ENCODE measurements at places on chromosomes 16 and 17.
A peak's percentile ranks its signal among the peaks of the same experiment; 100 is the strongest.

DNA sequence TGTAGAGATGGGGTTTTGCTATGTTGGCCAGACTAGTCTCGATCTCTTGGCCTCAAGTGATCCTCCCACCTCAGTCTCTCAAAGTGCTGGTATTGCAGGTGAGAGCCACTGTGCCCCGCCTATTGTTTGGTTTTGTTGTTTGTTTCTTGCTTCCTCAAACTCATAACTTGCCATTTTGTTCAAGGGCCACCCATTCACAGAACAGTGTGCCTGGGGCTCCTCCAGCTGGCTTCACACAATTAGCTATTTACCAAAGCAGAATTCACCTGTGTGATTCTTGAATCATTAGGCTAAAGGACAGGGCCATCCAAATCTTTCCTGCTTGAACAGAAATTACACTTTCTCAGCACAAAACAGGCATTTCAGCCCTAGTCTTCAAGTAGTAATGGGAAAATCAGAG lies 7.2 kb downstream of the ABHD15 start:
- peak; percentile 31 for DNase-seq

DNA sequence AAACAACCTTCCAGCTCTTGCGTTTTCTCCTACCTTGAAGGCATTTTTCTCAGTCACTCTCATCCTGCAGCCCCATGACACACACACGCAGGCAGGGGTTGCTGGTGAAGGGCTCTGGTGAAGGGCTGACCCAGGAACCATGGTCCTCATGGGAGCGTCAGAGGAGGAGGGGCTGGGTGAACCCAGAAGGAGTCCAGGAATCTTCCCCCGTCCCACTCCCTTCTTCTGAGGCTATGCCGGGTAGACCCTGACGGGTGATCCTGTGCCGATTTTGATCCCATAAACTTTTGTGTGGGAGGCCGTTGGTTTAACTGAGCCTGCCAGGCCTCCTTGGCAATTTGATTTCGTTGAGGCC lies 278.4 kb upstream of the FOXF1 start:
- DNase-seq, result no peak

- no peak for DNase-seq
Observed at GRCh38 chr17:47813512-47814031, 8.0 kb downstream of the OSBPL7 start.

DNA sequence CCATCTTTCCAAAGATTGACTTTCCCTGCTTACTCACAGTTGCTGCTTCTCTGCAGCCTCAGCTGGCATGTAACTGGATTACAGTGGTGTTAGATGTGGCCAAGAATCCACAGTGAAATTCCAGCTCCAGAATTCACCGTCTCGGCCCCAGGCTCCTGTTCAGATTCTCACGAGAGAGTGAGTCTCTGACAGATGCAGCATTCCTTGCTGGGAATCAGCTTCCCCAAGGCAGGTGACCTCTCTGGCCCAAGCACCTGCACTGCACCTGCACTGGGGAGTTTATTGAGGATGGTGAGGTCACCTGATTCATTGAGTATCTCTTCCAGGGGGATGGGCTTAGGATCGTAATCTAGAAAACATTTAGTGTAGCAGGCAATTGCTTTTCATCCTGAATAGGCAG lies 600.5 kb upstream of the RBFOX1 start:
- DNase-seq, result no peak

DNA sequence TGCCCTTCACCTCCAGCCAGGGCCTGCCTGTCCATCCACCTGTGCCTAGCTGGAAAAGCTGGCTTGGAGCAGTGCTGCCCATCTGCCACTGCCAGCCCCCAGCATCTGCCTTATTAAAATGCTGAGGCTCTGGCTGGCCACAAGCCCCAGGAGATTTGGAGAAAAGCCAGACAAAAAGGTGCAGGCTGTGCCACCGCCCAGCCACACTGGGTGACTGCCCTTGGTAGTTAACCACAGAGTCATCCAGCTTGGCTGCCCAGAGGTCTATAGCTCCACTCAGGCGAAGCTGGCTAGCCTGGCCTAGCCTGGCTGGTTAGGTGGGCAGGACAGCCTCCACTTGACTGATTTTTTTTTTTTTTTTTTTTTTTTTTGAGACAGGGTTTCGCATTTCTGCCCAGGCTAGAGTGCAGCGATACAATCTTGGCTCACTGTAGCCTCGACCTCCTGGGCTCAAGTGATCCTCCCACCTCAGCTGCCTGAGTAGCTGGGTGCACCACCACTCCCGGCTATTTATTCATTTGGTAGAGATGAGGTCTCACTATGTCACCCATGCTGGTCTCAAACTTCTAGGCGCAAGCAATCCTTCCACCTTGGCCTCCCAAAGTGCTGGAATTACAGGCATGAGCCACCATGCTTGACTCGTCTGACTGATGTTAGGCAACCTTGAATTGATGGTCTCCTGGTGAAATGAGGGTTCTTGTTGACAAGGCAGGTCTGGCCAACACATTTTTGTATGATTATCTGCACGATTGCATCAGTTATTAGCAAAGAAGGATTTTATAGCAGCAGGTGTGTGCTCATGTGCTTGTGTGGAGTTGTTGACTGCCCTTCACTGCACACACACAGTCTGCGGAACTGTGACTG lies 103.8 kb downstream of the RAB11FIP4 start:
- DNase-seq, result peak; percentile 64

DNA sequence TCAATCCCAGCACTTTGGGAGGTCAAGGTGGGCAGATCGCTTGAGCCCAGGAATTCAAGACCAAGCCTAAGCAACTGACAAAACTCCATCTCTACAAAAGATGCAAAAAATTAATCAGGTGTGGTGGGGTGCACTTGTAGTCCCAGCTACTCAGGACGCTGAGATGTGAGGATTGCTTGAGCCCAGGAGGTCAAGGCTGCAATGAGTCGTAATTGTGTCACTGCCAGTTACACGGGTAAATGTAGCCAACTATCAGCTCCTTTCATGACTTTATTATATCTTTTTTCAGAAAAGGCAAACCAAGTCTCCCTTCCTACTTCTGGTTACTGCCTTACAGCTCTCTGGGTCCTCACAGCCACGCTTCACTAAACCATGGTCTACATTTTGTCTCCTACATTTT lies 4.0 kb downstream of the SDF2 start:
- no peak for DNase-seq

DNA sequence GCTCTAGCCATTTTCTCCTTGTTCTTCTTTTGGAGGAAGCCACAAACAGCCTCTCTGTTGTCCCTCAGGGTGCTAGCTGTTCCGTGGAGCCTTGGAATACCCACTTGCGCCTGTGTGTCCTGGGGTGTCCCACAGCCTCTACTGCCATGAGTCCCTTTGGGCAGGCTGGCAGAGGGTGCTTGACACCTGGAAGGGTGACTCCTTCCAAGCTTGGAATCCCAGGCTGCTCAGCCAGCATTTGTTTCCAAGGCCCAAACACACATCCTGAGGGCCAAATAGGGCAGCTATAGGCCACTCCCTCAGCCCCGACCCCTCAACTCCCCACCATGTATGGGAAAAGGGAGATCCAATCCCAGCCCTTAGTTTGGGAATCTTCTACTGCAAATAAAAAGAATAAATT lies 14.9 kb downstream of the ZNHIT3 start:
- DNase-seq, result no peak

- peak; percentile 74 for DNase-seq
Observed at GRCh38 chr17:6421700-6422604, 13.0 kb downstream of the AIPL1 start.

GRCh38 chr17:59362811-59363205 lies 31.4 kb downstream of the YPEL2 start:
- no peak for DNase-seq

- no peak for DNase-seq
Observed at GRCh38 chr16:1378087-1378803, 26.5 kb downstream of the GNPTG start.

DNA sequence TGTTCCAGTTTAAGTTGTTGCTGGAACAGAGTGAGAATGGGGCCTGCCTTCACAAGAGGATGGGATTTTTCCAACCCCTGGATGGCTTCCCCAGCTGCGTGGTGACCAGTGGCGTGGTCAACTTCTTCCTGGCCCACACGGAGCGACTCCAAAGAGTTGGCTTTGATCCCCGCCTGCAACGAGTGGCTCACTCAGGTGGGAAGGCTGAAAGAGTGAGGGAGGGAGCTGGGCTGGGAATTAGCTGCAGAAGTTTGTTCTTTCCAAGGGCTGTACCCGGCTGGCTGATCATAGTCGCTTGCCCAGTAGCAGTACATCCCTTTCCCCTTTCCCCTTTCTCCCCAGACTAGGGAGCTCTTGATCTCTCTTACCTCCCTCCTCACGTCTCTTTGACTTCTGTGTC lies 36.1 kb downstream of the B4GALNT2 start:
- no peak for DNase-seq

DNA sequence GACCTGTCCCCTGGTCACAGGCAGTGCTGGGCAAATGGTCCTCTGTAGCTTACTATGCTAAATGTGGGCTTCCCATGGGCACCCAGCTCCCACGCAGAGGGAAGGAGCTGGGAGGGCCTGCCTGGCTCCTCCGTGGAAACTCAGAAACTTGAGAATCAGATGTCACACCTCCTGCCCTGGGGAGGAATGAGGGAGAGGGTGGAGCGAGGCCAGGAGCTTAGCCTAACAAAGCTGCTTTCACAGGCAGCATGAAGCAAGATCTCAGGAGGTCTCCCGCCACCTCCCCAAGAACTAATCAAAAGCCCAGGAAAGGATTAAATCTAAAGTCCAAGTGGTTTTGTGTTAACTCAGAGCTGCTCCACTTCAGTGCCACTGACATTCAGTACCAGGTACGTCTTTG lies 33.6 kb upstream of the XYLT2 start:
- no peak for DNase-seq

- DNase-seq, result no peak
Observed at GRCh38 chr16:19700319-19700781, 17.7 kb downstream of the KNOP1 start.

DNA sequence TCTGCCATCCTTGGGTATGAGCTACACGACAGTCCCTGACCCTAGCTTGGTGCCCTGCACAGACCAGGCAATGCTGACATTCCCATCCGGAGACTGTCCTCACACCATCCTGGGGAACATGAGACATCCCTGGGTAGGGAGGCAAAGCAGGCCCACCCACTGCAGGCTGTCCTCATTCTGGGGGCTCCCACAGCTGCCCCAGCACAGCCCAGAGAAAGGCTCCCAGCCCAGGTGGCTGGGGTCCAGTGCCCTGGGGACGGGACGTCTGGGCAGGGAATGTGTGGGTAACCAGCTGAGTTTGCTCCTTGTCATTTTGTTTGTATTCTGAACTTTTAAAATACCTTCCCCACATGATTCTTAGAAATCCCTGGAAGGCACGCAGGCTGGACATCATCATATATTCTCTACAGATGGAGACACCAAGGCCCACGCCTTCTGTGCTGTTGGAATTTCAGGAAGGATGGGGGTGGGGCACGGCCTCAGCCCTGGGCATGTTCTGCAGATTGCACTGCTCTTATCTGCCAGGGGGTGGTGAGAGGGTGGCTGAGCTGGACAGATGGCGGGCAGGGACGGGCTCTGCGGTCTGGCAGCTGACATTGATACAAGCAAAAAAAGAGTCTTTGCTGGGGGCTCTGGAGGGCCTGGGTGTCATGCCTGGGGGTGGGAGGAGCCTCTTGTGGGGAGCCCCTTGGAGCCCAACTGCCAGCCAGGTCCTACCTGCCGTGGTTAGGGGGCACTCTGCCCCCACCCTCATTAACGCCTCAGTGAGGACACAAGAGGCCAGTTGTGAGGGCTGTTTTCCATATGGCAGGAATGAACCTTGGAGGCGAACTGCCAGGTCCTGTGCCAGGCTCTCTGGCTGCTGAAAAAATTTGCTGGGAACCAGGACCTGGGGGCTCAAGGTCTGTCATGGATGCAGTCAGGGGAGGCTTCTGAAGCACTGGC lies 28.4 kb downstream of the LRRC75A start:
- no peak for DNase-seq

DNA sequence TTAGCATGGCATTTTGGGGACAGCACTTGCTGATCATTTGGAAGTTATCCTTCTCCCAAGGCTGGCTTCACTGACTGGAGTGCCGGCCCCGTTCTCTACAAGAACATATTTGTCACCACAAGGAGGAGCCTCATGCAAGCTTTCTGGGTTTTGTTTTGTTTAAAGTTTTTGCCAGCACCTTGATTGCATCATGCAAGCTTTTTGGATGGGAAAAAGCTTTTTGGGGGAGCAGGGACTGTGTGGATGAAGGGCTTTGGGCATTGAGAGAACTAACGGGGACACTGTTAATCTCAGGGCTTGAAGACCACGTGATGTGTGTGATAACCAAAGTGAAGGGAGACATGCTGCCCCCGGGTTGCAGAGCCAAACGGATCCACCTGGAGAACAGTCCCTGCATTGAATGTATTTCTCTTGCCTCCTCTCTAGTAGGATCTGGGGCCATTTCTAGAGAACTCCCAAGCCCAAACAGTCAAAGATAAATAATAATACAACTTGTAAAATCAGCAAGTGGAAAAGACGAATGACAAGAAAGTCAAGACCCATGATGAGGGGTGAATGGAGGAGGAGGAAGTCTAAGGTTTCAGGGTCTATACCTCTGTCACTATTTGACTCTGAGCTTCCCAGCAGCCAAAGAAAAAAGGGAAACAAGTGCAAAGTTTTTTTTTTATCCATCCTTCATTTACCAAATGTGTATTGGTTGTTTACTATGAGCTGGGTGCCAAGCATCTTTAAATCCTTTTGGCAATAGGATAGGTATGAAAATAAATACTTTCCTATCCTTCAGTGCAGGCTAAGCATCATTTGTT lies 17.2 kb downstream of the TMEM114 start:
- DNase-seq, result no peak

DNA sequence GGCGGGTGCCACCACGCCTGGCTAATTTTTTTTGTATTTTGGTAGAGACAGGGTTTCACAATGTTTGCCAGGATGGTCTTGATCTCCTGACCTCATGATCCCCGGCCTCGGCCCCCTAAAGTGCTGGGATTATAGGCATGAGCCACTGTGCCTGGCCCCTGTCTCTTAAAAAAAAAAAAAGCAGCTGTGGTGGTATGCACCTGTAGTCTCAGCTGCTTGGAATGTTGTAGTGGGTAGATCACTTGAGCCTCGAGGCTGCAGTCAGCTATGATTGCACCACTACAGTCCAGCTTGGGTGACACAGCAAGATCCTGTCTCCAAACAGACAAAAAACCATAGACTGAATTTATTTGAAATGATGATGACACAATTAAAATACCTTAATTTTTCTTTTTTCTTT lies 24.3 kb downstream of the CDK12 start:
- DNase-seq, result no peak

- no peak for DNase-seq
Observed at GRCh38 chr17:58808609-58809563, 53.2 kb downstream of the PPM1E start.

DNA sequence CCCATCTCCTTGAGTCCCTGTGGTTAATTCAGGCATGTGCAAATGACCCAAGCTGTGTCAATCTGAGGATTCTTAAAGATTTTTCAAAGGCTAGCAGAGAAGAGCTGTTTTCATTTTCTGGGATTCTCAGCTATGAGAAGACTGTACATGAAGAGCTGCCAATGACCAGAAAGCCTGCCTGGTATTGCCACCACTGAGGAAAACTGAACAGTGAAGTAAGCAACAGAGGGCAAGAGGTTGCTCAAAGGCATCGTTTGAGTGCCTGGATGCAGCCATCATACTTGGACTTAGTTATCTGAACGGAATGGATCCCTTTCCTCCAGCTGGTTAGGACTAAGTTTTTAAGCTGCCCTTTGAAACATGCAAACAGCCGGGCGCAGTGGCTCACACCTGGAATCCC lies 38.4 kb downstream of the FAM20A start:
- no peak for DNase-seq

GRCh38 chr17:80264205-80265075 lies 3.8 kb downstream of the RNF213 start:
- peak; percentile 38 for DNase-seq
